ENCODE measurements at places on chromosomes 12 and 14.

DNA sequence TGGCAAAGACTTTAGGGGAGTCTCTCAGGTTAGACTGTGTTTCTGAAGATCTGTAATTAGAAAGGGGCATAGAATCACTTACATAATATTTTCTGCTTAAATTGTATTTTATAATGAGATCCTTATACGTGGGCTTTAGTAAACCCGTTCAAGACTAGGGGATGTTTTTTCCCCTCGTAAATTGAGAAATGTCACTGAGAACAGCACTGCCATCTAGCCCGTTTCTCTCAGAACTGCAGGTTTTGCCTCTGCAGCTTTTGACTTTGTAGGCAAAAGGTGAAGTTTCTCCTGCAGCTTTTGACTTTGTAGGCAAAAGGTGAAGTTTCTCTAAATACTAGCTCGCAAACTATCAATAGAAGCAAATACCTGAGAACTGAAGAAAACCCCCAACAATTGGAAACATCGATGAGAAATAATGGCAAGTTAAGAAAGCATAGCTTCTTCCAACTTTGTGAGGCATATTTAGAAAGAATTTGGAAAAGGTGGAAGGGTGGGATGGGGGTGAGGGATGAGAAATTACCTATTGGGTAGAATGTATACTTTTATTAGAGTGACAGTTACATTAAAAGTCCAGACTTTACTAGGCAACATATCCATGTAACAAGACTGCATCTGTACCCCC is 9.9 kb upstream of the ASPG start:
- DNase-seq: no peak

GRCh38 chr12:54684636-54685630 is 36.8 kb upstream of the DCD start:
- DNase-seq: no peak

- DNase-seq: no peak
Observed at GRCh38 chr12:70756118-70756517, 118.9 kb upstream of the PTPRB start.

GRCh38 chr14:61524211-61524806 is 171.0 kb upstream of the HIF1A start:
- DNase-seq: no peak

- DNase-seq: no peak
Observed at GRCh38 chr12:25208554-25208953, 13.5 kb downstream of the ETFRF1 start.

DNA sequence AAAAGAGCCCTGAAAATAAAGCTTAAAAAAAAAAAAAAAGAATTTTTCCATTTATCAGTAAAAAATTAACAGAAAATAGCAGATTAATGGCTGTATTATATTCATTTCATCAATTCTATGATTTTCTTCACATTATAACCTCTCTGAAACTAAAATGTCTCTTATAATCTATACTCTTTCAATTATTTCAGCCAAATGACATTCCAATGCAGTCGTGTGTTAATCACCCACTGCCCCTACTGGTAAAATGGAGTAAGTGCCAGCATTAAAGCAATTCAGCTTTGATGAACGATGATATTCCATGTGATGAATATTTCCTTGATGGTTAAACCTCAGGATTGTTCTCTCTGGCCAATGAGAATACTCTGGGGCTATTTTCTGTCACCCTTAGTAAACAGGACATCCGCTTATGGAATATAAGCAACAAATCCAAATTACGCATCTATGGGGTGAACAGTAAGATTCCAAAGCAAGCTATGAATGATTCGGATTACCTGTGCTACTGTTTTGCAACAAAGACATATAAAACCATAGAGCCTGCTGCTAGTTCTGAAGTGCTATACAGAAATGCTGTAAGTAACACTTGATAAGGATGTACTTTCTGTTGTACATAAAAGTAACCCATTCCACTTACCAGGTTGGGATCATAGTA is 20.3 kb upstream of the SYCP3 start:
- DNase-seq: no peak

DNA sequence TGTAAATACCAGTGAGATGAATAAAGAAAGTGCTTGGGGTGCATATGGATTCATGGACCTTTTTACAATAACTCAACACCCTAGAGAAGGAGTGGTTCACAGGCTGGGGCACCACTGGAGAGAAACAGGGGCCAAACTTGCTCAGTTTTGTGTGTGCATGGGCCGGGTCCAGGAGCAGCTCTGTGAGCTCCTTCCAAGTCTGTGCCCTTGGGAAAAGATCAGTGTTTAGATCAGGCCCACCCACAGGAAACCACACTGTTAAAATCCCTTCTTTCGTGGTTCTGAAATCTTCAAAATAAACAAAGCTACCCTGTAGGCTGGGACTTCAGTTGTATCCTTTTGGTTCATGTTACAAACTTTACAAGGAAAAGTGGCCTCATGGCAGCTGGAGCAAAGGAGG is 156.1 kb upstream of the TMEM260 start:
- peak; percentile 44 for DNase-seq

- DNase-seq: no peak
Observed at GRCh38 chr12:5268424-5269210, 163.3 kb upstream of the NTF3 start.

GRCh38 chr14:93017301-93017797 is 94.4 kb downstream of the CHGA start:
- no peak for DNase-seq

DNA sequence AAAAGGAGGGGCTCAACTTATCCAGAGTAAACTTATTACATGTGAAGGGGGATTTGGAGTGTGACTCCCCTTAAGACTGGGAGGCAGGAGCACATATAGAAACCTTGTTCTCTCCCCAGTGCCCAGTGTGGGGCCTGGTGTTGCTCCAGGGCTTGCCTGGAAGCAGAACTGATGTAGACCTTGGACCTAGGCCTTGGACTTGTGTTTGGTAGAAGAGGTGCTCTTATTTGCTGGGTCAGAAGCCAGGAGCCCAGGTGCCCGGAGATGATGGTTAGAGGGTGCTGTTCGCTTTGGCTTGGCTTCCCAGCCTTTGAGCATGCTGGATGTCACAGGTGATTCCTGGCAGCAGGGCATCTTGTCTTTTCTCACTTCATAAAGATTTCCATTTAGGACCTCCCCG is 110.4 kb downstream of the SMOC1 start:
- DNase-seq: no peak

GRCh38 chr12:105744371-105745058 is 394.2 kb downstream of the NUAK1 start:
- no peak for DNase-seq

- no peak for DNase-seq
Observed at GRCh38 chr12:1367331-1368291, 226.8 kb downstream of the FBXL14 start.

DNA sequence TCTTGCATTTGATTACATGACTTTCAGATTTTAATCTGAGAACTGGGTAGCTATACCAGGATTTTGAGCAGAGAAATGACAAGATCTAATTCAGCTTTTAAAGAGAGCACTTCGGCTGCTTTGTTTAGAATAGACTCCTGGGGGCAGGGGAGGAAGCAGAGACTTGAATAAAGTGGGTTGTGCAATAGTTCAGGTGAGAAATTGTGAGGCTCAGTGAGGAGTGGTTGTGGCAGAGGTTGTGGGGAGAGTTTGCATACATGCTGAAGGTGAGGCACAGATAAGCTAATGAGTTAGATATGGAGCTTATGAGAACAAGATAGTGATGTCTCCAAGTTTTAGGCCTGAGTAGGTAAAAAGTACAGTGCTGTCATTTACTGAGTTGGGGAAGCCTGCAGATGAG is 281.4 kb downstream of the FLRT2 start:
- DNase-seq: no peak

DNA sequence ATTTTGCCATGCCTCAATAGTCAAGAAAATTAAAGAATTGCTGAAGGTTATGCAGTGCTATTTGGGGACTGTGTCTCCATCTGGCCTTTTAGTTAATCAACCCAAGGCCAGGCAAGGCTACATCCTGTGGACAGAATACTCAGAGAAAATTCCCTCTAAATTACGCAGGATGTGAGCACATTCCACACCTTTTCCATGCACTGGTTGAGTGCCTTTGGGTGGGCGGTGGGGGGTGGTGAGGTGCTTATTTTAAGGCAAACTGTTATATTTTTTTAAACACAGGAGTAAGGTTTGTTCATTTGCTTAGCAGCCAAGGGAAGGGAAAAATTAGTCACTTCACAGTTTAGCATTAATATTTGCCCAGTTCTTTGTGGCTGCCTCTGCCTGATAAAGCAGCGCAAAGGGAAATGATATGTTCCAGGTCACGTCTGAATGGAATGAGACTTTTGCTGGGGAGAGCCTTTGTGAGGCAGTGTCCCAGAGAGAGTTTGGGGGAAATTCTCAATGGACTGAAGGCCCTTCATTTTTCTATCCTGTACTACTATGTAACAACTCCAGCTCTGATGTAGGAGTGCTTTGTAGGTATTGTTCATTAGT is 17.2 kb upstream of the KCNA5 start:
- no peak for DNase-seq

GRCh38 chr14:103433916-103434563 is 48.8 kb downstream of the MARK3 start:
- DNase-seq: no peak

DNA sequence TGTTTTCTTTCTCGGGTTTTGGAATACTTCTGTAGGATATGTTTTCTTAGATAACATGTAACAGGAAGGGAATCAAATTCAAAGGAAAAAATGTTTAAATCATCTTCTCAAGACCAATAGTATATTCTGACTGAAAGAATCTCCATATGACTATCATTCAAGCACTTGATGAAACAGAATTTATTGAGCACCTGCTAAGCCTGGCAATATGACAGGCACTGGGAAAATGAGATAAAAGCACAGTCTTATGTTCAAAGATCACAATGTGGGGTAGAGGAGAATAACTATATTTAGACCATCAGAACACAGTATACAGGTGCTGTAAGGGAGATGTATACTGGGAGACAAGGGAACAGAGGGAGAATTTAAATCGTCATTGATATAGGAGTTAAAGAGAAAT is 19.1 kb upstream of the TMEM30B start:
- no peak for DNase-seq

DNA sequence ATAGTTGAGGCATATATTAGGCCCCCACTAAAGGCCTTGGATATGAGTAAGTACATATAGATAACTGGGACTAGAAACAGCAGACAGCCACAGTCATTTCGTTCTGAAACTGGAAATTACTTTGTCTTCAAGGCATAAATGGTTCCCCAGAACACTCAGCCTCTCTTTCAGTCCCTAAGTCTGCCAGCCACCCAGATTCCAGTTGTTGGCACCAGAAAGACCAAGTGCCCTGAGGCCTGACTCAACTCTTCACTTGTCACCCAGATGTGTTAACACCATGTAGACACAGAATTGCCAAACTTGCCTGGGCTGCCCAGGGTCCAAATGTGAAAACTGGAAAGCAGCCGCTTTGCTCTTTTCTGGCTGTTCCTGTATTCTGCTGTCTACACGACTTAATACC is 3.0 kb upstream of the LGALS3 start:
- no peak for DNase-seq

GRCh38 chr12:111715279-111715678 is 29.4 kb downstream of the ACAD10 start:
- DNase-seq: no peak

DNA sequence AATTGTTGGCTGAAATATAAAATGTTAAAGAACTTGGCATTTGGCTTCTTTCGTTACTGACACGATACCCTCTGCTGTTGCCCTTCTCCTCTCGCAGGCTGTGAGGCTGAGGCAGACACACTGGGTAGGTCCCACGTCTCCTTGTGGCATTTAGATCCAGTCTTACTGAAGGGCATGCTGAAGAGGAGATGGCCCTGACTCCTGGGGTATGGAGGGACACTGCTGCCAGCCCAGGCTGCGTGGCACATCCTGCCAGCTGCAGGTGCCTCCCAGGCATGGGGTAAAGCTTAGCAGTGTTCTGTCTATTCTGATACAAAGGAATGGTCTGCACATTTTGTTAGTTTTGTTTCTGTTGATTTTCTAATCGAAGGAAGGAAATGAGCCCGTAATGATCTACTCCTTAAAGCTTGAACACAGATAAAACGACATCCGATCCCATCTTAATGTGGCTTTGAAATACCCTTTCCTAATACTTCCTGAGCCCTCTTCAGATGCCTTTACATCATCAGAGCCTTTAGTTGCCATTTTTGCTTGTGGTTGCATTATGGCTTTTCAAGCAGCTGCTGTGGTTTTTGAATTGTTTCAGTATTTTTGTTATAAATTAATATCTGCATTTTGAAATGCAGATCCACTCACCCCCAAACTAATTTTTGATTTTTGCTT is 61.1 kb downstream of the WDR20 start:
- no peak for DNase-seq

- peak; percentile 76 for DNase-seq
Observed at GRCh38 chr12:52873832-52874572, 25.2 kb upstream of the KRT78 start.

DNA sequence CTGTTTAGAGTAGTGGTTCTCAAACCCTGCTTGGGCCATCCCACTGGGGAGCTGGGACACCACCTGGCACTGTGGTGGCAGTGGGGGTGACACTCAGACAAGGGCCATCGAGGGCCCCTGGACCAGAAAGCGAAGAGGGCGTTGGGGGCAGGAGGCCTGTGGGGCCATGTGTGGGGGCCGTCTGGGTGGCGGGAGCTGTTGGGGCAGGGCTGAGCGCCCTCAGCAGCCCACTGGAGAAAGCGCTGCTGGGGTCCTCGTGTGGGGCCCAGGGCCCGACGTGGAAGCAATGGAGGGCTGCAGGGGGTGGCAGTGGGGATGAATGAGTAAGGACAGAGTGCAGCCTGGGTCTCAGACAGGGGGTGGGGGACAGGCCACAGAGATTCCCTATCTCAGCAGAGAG is 5.9 kb upstream of the ADSS1 start:
- no peak for DNase-seq

GRCh38 chr14:62053188-62053587 is 291.0 kb downstream of the SNAPC1 start:
- DNase-seq: no peak

DNA sequence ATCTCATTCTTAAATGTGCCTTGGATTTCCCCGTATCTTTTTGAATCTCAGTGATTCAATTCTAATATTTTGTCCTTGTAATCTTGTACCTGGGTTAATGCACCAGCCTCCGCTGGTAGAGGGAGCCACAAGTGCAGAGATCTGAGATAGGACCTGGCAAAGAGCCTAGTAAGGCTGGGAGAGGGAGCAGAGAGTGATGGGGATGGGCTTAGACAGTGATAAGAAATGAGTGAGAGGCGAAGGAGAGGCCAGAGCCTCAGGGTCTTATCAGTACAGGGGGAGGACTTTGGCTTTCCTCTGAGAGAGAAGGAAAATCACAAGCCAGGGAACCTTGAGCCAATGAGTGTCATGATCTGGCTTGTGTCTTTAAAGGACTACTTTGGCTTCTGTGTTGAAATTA is 30.5 kb upstream of the LMNTD1 start:
- DNase-seq: no peak

DNA sequence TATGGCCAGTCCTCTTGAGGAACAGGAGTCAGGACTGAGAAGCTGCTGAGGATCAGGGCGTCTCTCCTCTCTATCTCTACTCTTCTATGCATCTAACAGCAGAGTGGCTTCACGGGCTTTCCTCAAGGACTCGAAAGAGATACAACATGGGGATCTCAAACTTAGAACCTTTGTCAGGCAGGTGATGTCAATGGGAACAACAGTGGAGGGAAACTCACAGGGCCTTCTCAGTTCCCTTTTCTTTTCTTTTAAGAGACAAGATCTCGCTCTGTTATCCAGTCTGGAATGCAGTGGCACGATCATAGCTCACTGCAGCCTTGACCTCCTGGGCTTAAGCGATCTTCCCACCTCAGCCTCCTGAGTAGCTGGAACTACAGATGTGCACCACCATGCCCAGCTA is 127.6 kb downstream of the PTPN11 start:
- DNase-seq: no peak

GRCh38 chr14:62694075-62694474 is 351.2 kb downstream of the KCNH5 start:
- no peak for DNase-seq

GRCh38 chr12:92439420-92439805 is 263.4 kb upstream of the PLEKHG7 start:
- DNase-seq: peak; percentile 15

- no peak for DNase-seq
Observed at GRCh38 chr12:64670919-64671639, 60.8 kb downstream of the RASSF3 start.

Measured in smooth muscle cell of the brain vasculature (primary cell).